HFF-Myc (cell line): ENCODE measurements at places on chromosomes 12 and 14.

- no peak for DNase-seq
Measured at GRCh38 chr12:43852744-43853143, 16.9 kb downstream of the TMEM117 start.

GRCh38 chr14:68880581-68881105 is 87.8 kb upstream of the ZFP36L1 start:
- no peak for DNase-seq

DNA sequence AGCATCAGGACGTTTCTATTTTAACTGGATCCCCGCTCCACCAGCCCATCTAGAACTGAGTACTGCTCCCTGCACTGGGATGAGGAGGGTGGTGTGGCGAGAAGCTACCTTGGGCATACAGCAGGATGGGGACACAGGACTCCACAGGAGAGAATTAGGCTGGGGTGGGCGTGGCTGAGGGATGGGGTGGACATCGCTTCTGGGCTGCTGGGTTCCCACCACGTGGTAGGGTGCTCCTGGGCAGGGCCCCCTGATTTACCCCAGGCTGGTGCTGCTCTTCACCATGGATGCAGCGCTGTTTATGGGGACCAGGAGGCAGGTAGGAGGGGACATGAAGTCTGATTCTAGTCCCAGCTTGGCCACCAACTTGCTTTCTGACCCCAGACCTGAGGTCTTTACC is 41.9 kb downstream of the VDR start:
- DNase-seq = no peak

DNA sequence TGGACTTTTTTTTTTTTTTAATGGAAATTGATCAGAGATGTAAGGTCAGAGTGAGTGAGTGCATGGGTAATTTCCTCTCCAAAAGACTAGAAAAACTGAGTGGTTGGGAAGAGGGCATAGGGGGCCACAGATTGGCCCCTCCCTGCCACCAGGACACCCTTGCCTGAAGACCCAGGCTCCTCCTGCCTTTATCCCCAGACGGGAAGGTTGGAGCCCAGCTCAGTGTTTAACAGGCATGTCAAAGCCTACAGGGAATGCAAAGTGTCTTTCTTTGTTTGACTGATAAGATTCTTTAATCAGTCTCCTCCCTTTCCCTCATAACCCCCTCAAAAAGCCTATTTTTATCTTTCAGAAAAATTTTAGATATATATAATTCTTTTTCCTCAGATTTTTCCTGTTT is 50.3 kb downstream of the IRAK3 start:
- DNase-seq = no peak

- DNase-seq = peak; percentile 10
Measured at GRCh38 chr14:30521899-30522736, 36.8 kb upstream of the G2E3 start.

GRCh38 chr12:24822121-24822899 is 126.6 kb downstream of the BCAT1 start:
- DNase-seq = no peak

GRCh38 chr12:12696562-12697383 is 790 bp upstream of the GPR19 start:
- no peak for DNase-seq

DNA sequence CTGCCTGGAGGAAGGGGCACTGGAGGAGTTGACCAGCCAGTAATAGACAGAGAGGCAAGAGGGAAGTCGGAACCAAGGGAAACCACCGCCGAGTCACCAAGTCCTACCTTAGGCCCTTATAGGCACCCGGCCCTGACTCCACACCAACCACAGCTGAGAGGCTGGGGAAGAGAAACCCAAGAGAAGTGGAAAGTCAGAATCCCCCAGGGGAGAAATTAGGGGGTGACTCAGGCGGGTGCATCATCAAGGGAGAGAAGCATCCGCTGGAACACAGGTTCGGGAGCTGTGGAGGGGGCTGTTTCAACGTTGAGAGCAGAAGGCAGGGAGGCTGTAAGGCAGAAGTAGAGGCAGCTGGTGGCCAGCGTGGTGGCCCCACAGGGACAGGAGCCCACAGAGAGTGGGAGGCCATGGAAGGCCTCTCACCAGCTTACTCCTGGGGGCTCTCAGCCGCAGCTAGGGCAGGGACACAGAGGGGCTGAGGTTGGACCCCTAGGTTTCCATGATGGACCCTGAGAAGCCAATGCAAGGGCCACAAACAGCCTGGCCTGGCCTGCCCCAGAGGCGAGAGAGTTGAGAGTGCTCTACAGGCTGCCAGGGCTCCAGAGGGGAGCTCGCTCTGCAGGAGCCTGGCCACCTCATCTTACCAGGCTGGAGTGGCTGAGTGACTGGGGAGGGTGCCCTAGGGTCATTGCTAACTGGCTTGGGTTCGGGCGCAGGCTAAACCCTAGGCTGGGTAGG is 1.4 kb upstream of the TRMT61A start:
- DNase-seq = no peak

- DNase-seq = no peak
Measured at GRCh38 chr12:102920271-102920670, 3.2 kb upstream of the PAH start.

GRCh38 chr12:26331136-26331535 is 135.8 kb downstream of the SSPN start:
- no peak for DNase-seq

DNA sequence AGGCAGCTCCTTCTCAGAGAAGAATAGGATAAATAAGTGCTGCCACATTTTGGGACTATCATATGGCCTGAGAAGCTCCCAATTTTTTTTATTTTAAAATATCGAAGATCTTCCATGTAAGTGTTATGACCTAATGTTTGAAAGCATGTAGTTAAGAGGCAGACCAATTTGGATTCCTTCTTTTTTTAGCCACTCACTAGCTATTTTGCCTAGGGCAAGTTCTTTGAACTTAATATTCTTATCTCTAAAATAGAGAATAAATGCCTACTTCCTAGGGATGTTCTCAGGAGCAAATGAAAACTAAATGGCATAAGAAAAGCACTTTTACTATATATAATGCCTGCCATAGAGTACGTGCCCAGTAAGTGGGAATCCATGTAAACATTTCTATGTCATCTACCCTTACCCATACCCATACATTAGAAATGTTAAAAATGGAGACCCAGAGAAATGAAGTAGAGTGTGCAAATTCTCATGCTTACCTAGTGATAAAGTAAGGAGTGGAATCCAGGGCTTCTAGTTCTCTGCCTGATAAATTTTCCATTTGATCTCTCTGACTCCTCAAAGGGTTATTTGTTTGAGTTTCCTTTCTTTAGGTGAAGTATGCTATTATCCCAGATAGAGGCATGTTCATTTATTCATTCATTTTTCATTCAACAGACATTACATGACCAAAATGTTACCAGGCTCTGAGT is 148.3 kb downstream of the TGFB3 start:
- no peak for DNase-seq

DNA sequence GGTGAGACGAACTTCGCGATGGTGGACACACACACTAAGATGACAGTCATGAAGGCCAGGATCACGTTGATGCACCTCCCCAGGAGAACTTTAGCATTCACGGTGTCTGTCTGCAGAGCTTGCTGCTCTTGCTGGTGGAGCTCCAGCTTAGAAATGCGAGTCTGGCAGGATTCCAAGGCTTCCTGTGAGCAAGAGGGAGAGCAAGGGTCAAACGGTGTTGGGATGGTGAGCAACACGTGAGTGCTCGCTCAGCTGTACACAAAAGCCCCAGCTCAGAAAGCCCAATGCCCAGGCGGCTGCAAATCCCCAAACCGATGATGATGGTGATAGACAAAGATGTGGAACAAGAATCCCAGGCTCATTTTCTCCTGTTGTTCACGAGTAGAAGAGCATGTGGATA is 78.8 kb downstream of the TMCC3 start:
- DNase-seq = peak; percentile 37

- peak; percentile 24 for DNase-seq
Measured at GRCh38 chr12:113048716-113049127, 7.8 kb upstream of the DTX1 start.

DNA sequence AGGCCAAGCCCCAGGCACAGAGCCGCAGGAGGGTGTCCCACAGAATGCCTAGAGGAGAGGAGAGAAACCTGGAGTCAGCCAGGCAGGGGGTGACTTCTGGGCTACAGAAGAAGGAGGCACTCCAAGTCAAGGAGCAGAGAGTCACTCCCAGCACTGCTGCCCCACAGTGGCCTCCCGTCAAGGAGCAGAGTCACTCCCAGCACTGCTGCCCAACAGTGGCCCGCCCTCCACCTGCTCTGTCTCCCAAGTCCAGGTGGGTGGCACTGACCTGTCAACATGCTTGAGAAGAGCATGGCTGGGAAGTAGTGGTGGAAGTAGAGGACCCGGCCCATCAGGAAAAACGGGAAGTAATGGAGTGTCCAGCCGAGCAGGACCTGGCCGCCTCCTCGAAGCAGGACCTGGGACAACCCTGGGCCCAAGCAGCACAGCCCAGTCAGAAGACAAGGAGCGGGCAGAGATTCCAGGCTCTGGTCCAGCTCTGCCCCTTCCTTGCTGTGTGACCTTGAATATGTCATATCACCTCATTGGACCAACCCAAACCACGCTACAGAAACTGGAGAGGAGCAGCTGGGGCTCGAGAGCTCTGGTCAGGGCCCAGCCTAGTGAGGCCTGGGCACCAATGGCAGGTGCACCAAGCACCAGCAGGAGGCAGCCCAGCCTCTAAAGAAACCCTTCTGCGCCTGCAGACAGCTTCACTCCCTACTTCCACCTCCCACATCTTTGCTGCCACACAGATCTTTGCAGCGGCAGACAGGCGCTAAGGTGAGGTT is 7.6 kb upstream of the NGB start:
- DNase-seq = no peak

- DNase-seq = no peak
Measured at GRCh38 chr14:90373887-90374286, 22.9 kb upstream of the CALM1 start.

DNA sequence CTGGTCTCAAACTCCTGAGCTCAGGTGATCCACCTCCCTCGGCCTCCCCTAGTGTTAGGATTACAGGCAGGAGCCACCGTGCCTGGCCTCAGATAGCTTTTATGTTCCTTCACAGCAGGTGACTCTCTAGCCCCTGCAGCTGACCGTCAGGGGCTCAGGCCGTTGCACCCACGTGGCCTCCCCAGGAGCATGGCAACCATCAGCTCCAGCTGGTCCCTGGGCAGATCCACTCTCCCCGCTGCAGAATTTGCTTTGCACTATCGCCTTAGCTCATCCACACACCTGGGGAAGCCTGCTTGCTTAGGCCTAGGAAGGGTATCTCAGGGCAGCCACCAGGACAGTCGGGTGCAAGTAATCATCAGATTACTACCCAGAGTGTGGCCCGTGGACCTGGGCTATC is 62.6 kb downstream of the TSPAN9 start:
- DNase-seq = no peak
